ENCODE measurements at places on chromosomes 6 and 20.

DNA sequence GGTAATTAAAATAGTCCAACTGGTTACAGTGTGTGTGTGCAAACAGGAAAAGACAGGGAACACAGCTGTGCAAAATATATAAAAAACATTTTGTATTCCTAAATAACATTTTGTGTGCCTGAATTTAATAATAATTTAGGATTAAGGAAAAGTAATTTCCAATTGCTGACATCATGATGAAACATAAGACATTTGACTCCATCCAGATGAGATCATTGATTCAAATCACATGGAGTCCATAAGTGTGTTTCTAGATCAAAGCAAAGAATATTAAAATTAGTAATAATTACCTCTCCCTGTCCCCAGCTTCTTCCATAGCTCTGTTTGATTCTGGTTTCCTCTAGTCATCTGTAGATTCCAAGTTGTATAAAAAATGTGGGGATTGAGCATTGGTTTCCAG, 64.6 kb upstream of the BTN3A2 start:
- DNase-seq, result no peak

DNA sequence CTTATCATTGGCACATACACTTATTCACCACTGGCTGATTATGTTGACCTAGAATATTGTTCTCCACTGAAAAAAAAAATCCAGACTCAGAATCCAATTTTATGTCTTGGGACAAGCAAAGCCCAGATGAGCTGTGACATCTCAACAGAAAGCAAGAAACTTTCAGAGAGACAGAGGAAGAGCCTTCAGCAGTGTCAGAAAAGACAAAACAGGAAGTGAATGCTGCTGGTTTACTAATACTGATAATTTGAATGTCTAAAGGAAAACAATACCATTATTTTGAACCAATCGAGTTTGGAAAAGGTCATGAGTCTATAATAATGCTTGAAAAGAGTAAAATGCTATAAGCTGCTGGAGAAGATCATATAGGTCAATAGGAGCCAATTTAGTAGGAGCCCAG, 179.8 kb upstream of the RIMS1 start:
- no peak for DNase-seq

GRCh38 chr20:23637282-23638221, at the start of gene CST3:
Gene CST3 (minus strand): TSS chr20:23637955. CDS start chr20:23637862, 93 bp downstream.
- peak; percentile 91 for DNase-seq

DNA sequence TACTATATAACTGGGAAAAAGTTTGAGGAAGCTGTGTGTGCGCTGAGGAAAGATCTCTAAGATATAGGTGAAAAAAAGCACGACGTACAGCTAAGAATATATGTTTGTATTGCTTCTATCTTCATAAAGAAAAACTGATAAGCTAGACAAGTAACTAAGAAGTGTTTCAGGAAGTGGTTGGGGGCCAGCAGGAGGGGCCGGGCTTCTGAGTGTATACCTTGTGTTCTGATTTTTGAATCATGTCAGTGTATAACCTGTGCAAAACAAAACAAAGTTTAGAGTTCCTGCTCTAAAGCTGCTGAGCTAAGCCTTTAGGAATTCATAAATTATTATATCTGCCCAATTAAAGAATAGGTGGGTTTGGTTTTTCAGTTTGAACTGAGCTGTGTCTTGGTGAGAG, 7.9 kb upstream of the OSER1 start:
- no peak for DNase-seq

GRCh38 chr6:140049251-140049650, 674.8 kb upstream of the CITED2 start:
- DNase-seq, result no peak

GRCh38 chr6:138610816-138611215, 111.5 kb upstream of the NHSL1 start:
- DNase-seq, result no peak

GRCh38 chr20:57867181-57867803, 157.5 kb upstream of the PMEPA1 start:
- DNase-seq, result no peak

- peak; percentile 38 for DNase-seq
Observed at GRCh38 chr6:93721386-93722048, 302.2 kb upstream of the EPHA7 start.

Data from A549 (cell line).